ENCODE measurements at places on chromosomes 1 and 21. TPM values are rescaled to one million over a fixed set of nuclear protein-coding genes. Genes with fewer than 3 reads are reported as not detected.

The HMCN1 gene
- 7.9 TPM for polyA plus RNA-seq

The NGF gene
- 2.3 TPM for polyA plus RNA-seq

The SPATC1L gene
- 15.2 TPM for polyA plus RNA-seq

The CFAP107 gene
- polyA plus RNA-seq: 1.9 TPM

The C4BPA gene
- 0.09 TPM for polyA plus RNA-seq

The LINGO4 gene
- polyA plus RNA-seq: 0.23 TPM

The IKBKE gene
- polyA plus RNA-seq: 4.0 TPM

The SH3BGRL3 gene
- 66.2 TPM for polyA plus RNA-seq

The DIO1 gene
- polyA plus RNA-seq: 0.17 TPM

The UBE2U gene
- polyA plus RNA-seq: not detected

The TMEM82 gene
- not detected for polyA plus RNA-seq

The DPT gene
- 28.2 TPM for polyA plus RNA-seq

The IL24 gene
- 0.30 TPM for polyA plus RNA-seq

The NPHS2 gene
- not detected for polyA plus RNA-seq

The NEK2 gene
- polyA plus RNA-seq: 9.7 TPM

The RGS8 gene
- 0.12 TPM for polyA plus RNA-seq
